ENCODE measurements at places on chromosomes 7 and 10.

- no peak for DNase-seq
Observed at GRCh38 chr7:159038066-159038465, 106.6 kb downstream of the VIPR2 start.

- no peak for DNase-seq
Observed at GRCh38 chr7:108570146-108570755, 577 bp downstream of the DNAJB9 start.

DNA sequence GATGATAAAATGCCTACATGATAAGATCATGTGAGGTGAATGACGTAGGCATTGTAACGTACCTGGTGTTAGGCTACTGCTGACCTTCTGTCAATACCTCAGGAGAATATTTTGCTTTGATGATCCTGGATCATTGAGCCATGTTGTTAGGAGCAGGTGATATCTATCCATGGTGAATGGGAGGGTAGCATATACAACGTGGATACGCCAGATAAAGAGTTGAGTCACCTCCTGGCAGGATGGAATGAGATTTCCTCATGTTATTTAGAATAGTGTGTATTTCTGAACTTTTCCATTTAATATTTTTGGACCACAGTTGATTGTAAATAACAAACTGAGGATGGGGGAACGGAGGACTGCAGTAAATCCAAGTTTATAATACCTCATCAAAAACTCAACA lies 11.8 kb upstream of the CLDN12 start:
- no peak for DNase-seq

DNA sequence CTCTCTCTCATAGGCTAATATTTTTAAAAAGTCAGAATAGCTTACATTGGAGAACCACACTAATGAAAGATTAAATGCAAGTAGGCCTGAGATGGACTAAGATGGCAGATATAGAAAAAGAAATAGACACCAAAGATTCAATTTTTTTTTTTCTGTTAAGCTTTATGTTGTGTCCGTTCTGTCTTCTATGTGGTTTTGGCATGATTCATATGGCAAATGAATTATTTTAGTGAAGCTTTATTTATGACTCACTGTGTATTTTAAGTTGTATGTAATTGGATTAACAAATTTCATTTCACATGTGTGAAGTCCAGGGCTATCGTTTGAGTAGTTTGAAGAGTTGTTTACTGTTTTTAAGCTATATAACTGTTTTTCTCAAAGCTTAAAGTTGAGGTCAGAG lies 214.8 kb downstream of the CAMK1D start:
- no peak for DNase-seq

- DNase-seq: no peak
Observed at GRCh38 chr7:140920745-140921144, 4.0 kb downstream of the BRAF start.

- DNase-seq: no peak
Observed at GRCh38 chr7:104986628-104987259, 27.3 kb upstream of the KMT2E start.

DNA sequence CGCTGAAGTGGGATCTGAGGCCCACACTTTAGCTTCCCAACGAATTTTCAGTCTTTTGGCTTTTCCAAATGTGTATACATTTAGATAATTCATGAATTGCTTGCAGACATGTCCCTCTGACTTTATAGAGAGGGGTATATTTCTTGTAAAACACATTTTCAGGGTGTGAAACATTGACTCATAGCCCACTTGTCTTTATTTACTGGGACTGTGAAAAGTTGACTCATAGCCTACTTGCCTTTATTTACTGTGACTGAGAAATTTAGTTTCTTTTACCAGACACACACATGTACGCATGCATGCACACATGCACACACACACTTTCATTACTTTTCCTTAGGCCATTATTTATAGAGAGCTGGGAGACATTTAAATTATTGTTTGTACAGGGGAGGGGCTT lies 79.1 kb downstream of the VTI1A start:
- no peak for DNase-seq

DNA sequence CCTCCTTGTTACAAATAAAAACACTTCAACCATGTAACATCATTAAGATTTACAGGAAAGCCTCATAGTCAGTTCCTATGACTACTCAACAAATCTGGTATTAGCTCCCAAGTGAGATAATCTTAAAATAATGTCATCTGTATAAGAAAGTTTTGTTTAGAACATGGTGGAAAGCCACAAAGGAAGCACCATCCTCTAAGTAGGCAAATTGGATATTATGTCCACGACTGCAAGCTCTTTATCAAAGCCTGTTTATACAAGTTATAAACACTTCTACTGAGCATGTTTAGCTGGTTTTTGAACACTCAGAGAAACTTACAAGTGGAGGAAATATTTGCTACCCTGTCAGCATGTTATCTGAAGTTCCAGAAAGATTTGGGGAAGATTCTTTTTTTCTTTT lies 349.8 kb downstream of the ARL4A start:
- DNase-seq: no peak

DNA sequence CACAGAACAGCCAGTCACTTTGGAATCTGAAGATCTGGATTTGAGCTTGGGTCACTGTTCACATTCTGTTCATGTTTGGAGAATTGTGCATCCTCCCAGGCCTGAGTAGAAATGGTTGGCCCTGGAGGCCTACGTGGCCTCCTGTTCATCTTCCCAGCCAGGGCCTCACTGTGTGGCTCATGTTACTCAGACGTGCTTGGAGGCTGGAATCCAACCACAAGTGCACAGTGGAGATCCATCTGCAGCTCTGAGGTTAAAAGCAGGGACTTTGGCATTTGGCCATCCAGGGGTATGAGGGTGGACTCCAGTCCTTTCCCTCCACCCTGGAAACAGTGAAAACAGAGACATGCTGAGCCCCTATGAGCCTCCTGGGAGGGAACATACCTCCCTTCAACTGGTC lies 709.0 kb upstream of the IGFBP3 start:
- no peak for DNase-seq

DNA sequence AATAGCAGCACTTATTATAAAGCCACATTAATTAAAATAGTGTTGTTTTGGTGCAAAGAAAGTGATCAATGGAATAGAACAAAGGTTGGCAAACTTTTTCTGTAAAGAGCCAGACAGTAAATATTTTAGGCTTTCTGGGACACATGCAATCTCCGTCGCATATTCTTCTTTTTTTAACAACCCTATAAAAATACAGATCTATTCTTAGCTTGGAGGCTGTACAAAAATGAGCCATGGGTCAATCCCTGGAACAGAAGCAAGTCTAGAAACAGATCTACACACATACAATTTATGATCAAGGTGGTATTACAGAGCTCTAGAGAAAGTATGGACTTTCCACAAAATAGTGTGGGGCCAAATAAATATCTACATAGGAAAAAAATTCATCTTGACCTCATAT lies 71.8 kb downstream of the ARHGAP21 start:
- DNase-seq: no peak

- no peak for DNase-seq
Observed at GRCh38 chr10:4790045-4790444, 36.0 kb upstream of the AKR1E2 start.

GRCh38 chr7:99699946-99700345 lies 20.1 kb upstream of the CYP3A5 start:
- DNase-seq: no peak

GRCh38 chr7:1057416-1058291 lies 13.3 kb downstream of the GPR146 start:
- DNase-seq: no peak

GRCh38 chr7:117645481-117646165 lies 165.8 kb downstream of the CFTR start:
- no peak for DNase-seq

DNA sequence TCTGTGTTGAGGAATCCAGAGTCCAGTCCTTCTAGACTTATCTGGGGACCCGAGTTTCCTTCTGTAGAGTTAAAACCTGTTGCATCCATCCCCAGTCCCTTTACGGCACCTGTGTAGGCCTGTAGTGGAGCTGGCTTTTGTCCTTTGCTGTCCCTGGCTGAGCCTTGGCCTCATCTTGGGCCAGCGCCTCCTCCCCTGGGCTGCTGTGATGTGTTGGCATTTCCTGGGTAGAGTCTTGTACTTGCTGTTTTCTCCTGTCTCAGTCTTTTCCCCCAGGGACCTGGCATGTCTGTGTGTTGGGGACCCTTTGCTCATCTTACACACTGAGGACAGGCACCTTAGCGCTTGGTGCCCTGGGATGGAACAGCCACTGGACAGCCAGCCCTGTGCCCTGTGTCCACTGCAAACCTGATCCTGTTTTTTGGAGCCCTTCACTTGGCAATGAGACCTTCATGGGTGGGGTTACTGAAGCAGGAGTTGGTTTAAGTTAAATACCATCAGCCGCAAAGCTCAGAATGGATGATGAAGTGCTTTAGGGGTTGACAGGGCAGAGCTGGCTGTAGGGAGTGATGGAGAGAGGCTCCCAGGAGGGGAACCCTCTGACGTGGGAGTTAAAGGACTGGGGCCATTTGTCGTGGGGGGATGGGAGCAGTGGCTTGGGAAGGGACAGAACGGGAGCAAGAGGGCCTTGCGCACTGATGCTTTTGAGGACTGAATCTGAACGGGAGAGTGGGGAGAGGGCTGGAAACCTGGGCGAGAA lies 50.9 kb downstream of the CUX1 start:
- DNase-seq: no peak

- DNase-seq: no peak
Observed at GRCh38 chr10:100645613-100646392, 99.6 kb upstream of the PAX2 start.

- no peak for DNase-seq
Observed at GRCh38 chr7:132494474-132494873, 81.8 kb downstream of the PLXNA4 start.
